Right kidney (tissue), 9 donors: ENCODE measurements at places on chromosomes 6 and 20.

- no peak for DNase-seq
Observed at GRCh38 chr6:136766274-136766673, 26.0 kb downstream of the MAP3K5 start.

GRCh38 chr6:150036081-150036480 is 10.7 kb upstream of the RAET1L start:
- no peak for DNase-seq

- DNase-seq: no peak
Observed at GRCh38 chr6:44339301-44339700, 3.1 kb upstream of the SPATS1 start.

GRCh38 chr20:2817341-2817726 is 1.2 kb downstream of the TMEM239 start:
- no peak for DNase-seq

DNA sequence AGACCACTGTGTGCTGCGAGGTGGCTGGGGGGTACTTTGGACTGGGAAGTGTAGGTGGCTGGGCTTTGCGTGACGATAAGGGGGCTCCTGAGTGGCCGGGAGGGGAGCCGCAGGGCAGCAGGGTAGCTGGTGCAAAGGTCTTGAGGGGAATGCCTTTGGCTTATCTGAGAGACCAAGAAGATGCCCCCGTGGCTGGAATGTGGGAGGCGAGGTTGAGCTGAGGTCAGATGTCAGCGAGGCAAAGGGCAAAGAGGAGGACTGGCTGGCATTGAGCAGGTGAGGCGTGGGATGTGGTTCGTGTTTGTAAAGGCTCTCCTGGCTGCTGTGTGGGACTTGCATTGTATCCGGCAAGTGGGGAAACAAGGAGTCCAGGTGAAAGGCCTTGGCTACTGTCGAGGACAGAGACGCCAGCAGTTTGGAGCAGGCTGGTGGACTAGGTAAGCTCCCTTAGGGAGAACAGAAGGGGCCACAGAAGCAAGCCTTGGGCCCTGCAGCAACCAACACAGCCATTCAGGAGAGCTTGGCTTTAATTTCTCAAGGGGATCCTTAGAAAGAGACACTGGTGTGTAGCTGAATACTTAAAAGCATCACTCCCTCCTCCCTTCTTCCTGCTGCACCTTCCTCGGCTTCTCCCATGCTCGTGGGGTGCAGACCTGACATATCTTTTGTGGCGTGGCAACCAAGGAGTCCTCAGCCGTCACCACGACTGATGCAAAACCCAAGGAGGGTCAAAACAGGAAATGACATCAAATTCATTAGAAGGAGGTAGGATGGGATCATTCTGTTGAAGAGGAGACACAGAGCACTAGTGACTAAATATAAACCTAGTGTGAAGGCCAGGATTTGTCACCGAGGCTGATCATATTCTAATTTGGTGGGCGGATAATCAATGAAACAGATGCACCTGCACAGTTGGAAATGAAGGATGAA is 53.5 kb upstream of the ERVFRD-1 start:
- no peak for DNase-seq

GRCh38 chr20:31698803-31699718 is 23.6 kb downstream of the BCL2L1 start:
- no peak for DNase-seq

DNA sequence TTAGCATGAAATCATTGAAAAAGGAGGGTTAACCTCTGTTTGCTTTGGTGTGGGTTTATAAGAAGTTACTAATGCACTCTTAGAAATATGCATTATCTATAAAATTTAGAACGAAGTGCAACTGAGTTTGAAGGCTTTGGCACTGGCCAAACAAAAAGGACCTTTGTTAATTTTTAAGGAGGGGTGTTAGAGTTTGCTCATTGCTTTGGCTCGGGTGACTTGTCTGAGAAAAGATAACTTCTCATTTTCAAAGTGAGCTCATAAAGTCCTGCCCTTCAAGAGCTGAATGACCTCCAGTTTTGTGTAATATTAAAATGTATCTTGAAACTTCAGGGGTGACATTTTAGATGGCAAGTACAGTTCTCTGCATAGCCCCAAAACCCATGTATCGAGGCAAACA is 25.9 kb downstream of the NEDD9 start:
- no peak for DNase-seq
